Stimulated activated CD4-positive, alpha-beta T cell treated with anti-CD3 and anti-CD28 coated beads, Interleukin-12 subunit alpha, Interleukin-12 subunit beta, amount 100 ng/mL, for 24 hours (primary cell): ENCODE measurements at places on chromosomes 16 and 17.

DNA sequence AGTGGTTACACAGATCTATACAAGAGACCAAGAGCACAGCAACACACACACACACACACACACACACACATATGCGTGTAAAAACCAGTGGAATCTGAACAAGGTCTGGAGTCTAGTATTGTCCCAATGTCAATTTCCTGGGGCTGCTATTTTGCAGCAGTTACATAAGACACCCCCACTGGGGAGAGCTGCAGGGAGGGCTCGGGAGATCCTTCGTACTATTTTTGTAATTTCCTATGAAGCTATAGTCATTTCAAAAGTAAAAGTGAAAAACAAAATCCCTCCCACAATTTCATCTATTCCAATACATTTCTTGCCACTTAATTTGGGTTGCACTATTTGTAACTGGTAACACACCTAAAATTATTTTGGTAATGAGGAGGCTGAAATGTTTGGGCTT, 68.5 kb downstream of the C16orf95 start:
- no peak for DNase-seq

DNA sequence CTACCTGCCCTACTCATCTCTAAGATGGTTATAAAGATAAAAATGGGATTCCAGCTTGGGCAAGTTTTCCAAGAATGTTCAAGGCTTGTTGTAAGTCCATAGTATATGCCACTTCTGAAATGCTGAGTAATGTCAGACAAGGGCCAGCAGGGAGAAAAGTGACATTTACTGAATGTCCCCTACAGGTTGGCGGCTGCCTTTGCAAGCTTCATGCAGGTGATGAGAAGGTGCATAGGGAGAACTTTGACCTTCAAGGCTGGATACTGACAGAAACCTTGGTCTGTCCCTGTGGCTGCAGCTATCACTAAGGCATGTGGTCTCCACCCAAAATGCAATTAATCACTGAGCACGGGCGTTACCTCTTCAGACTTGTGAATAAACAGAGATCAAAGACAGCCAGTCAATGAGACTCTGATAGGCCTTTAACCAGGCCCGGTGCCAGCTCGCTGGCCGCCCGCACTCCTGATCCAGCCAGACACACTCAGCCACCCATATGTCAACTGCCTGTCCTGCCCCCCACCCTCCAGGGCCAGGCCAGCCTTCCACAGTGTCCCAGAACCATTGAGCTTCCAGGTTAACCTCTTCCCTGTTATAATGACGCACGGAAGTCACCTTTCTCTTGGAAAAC, 26.8 kb upstream of the AXIN2 start:
- DNase-seq, result no peak

DNA sequence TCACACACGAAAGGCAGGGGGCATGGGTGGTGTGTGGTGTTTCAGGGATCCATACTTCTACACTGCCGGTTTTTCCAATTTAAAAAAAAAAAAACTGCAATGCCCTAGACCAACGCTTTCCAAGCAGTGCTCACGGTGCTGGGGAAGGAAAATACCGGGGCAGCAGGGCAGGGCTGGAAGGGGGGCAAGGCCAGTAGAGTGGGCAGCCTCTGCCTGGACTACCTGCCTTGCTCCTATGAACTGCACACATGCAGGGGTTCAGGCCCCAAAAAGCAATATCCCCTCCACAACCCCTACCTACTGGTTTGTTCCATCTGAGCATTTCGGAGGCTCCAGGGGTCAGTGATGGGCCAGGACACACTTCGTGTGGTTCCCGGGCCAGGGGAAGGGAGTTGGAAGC, 29.4 kb downstream of the RPH3AL start:
- no peak for DNase-seq

GRCh38 chr17:35245196-35245486, 2.3 kb downstream of the SLFN5 start:
- no peak for DNase-seq

- peak; percentile 13 for DNase-seq
These were observed 31.1 kb upstream of the JPH3 start for GRCh38 chr16:87570938-87571867.

DNA sequence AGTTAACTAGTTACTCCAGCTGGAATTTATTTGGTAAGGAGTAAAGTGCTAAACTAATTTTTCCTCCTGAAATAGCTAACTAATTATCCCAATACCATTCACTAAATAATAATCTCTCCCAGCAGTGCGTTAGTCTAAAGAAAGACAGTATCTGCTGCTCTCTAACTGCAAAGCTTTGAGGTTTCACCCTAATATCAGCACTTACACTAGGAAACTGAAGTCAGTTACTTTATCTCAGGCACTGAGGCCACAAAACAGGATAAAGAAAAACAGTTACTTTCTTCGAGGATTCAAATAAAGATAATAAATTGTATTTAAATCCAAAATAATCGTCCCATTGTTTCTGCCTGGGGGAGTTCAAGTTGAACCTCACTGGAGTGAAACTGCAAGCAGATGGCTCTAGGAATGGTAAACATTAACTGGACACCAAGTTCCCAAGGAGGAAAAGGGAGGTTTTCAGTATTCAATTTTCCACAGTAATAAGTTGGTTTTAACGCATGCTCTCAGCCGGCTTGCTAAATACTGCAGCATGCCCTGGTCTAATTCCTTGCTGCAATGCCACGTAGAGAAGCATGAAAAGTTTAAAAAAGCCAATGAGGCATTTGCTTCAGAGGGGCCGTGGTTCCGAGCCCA, 20.0 kb upstream of the FOXJ1 start:
- no peak for DNase-seq

- DNase-seq, result peak; percentile 55
These were observed 550 bp upstream of the RNF213 start for GRCh38 chr17:80260069-80260535.

GRCh38 chr16:3575491-3575890, 1.7 kb downstream of the NLRC3 start:
- DNase-seq, result no peak

DNA sequence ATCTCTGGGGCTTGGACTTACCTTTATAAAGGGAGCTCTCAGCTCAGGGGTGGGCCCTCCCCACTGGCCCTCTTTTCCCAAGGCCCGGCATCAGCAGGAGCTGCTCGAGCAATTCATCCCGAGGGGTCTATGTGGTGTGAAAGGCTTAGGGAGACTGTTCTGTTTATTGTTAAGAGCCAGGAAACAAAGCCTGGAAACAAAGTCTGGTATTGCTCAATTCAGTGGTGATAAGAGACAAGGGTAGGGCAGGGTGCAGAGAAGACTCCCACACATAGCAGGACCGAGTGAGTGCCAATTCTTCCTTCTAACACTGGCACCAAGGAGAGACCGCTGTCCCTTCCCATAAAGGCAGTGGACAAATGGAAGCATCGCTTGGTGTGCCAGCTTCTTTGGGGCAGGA, 750.7 kb downstream of the KCNJ18 start:
- no peak for DNase-seq

- no peak for DNase-seq
These were observed 39.2 kb downstream of the KSR1 start for GRCh38 chr17:27495460-27495859.

DNA sequence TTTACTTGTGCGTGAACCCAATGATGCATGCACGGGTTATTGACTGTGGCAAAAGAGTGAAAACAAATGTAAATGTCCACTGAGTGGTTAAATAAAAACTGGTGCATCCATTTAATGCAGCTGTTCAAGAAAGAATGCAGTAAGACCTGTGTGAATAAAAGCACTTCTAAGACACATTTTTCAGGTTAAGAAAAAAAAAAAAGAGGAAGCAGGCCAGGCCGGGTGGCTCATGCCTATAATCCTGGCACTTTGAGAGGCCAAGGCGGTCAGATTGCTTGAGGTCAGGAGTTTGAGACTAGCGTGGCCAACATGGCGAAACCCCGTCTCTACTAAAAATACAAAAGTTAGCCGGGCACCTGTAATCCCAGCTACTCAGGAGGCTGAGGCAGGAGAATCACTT, 11.8 kb downstream of the CNGB1 start:
- no peak for DNase-seq

GRCh38 chr16:80719573-80719972, 84.8 kb downstream of the CDYL2 start:
- no peak for DNase-seq

DNA sequence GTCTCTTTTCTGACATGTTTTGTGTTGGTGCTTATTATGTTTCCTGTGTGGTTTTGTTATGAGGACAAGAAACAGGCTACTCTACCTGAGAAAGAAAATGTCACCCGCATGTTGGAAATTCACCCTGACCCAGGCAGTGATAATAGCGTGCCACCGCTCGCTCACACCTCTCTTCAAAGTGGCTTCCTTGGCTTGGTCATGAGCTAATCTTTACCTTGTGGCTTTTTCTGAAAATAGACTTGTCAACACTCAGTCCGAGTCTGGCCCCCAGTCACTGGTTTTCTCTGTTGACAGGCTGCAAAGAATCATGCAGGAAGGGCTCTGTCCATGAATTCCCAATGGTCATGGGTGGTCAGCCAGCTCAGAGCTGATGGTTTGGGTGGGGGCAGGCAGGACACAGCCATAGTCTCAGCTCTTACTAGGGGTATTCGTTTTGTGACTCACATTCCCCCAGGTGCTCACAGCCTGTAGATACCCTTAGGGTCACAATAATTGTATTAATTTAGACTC, 121.3 kb upstream of the CACNG5 start:
- DNase-seq, result no peak

- DNase-seq, result no peak
These were observed 26.6 kb downstream of the ENGASE start for GRCh38 chr17:79101111-79101673.

DNA sequence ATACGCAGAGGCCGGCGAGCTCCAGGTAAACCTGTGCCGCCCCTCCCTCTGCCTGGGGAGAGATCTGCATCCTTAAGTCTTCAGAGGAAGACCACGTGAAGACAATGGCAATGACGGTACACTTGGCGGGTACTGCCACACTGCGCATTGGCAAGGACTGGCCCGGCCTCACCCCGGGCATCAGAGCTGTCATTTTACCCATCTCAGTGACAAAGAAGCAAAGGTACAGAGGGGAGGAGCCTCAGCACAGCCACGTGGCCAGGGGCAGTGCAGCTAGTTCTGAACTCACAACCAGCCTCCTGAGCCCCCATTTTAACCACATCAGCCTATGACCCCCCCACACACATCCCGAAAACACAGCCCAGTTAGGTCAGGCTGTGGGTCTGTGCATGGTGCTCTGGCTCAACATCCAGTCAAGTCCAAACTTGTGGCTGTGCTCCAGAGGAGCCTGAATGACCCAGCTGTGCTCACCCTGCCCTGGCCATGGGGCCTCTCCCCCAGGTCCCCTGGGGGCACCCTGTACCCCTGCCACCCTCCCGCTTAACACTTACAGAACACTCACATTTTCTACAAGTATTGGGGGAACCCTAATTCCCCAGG, 80.6 kb downstream of the C16orf95 start:
- no peak for DNase-seq

GRCh38 chr16:86016201-86016965, 117.4 kb downstream of the IRF8 start:
- DNase-seq, result no peak

GRCh38 chr17:81020767-81021497, 14.0 kb upstream of the BAIAP2 start:
- no peak for DNase-seq

DNA sequence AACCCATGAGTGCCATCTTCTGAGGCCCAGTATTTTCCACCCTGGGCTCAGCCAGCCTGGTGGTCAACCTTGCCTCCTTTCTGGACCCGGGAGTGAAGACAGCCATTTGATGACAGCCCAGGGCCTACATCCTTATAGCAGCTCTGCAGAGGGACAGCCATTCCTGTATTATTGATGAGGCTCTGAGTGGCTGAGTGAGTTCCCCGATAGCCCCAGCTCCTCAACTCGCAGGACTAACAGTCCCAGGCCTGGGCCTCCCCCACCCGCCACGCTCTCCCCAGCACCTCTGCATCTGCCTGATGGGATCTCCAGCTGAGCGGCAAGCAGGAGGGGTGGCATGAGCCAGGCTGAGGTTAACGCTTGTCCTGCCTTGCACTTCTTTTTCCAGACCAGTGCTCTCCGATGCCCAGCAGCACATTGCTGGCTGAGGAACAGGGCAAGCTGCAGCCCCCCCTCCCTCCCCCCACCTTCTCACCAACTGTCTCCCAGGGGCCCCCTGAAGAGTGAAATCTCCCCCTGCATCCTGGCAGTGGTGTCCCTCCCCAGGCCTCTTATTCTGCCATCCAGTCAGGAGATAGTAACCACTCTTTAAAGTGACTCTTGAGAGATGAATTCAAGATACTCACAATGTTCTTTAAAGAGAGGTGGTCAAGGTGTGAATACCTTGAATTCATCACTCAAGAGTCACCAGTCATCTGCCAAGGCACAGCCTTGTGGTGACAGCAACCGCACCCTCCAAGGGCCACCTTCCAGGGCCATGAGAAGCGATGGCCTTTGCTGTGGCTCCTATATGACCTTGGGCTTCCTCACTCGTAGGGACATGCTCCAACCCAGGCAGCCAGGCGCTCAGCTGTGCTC, 23.5 kb downstream of the CACNG5 start:
- no peak for DNase-seq

GRCh38 chr17:28733346-28733745, 4.8 kb downstream of the NEK8 start:
- DNase-seq, result no peak

DNA sequence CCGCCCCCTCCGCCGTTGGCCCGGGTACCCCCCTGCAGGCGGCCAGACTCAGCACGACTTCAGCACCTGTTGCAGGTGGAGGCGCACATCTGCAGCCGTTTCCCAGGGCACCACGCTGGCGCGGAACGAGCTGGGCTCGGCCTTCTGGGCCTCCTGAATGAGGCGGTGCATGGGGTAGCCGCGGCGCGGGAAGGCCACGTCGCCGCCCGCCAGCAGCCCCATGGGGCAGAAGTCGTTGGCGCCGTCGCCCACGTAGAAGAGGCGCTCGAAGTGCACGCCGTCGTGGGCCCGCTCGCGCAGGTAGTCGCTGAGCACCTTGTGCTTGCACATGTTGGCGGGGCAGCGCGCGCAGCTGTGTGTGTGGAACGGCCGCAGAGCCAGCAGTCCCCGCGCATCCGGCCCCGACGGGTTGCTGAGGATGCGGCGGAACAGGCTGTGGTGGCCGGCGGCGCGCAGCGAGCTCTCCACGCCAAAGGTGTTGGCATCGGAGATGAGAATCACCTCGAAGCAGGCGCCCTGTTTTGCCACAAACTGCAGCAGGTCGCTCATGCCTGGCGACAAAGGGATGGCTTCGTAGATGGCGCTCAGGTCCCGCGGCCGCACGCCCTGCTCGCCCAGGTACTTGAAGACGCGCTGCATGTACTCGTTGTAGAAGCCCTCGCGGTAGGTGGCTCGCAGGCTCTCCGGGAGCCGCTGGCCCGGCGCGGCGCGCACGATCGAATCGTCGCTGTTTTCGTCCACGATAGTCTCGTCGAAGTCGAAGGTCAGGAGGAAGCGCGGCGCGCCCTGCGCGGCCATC, 6.2 kb downstream of the PHOSPHO1 start:
- DNase-seq, result peak; percentile 14

DNA sequence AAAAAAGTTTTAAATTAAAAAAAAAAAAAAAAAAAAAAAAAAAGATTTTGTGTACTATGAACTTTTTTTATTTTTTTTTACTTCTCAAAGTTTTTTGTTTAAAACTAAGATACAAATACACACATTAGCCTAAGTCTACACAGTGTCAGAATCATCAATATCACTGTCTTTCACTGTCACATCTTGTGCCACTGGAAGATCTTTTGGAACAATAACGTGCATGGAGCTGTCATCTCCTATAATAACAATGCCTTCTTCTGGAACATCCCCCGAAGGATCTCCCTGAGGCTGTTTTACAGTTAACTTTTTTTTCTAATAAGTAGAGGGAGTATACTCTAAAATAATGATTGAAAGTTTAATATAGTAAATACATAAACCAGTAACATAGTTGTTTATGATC, 295.7 kb downstream of the KCNJ2 start:
- DNase-seq, result no peak
